ENCODE measurements at places on chromosomes 3 and 15.

DNA sequence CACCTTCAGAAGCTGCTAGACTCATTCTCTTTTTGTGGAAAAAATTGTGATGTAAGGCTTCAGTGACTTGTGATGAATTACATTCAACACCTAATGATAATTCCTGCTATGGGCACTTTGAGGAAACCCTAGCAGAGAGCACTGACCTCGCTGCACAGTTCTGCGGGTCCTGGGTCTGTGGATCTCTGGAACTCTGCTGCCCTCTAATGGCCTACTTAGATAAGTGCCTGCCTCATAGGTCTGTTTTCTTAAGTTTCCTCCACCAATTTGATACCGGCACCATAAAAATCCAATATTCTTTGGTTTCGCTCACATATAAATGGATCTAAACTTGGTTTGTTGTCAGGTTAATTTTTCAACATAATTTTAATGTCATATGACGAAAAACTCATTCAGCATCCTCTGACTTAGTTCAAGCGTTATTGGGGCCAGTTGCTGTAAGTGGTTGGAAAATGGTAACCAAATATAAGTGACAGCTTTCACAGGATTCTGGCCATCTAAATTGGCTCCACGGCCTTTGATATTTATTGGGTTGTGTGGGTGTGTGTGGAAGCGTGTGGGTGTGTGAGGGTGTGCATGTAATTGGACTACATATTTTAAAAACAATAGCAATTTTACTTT lies 10.4 kb downstream of the SLITRK3 start:
- DNase-seq, result no peak

DNA sequence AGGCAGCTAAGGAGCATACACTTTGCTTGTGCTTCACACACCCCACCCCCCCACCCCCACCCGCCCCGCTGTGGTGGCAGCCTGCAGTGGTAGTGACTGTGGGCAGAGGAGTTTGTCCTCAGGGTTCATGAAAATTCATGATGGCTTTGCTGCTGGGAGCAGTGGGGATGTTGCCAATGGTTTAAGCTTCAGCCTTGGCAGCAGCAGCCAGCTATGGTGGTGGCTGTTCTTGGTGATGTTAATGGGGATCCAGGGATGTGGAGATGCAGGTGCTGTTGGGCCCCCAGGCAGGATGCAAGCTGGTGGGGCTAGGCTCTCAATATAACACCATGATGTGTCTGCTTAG lies 55.8 kb downstream of the TNFAIP8L3 start:
- DNase-seq, result no peak

- no peak for DNase-seq
Measured at GRCh38 chr15:63876085-63876662, 42.4 kb upstream of the HERC1 start.

GRCh38 chr3:10444511-10444910 lies 60.9 kb downstream of the ATP2B2 start:
- no peak for DNase-seq

- no peak for DNase-seq
Measured at GRCh38 chr3:16060358-16060852, 114.1 kb upstream of the GALNT15 start.

DNA sequence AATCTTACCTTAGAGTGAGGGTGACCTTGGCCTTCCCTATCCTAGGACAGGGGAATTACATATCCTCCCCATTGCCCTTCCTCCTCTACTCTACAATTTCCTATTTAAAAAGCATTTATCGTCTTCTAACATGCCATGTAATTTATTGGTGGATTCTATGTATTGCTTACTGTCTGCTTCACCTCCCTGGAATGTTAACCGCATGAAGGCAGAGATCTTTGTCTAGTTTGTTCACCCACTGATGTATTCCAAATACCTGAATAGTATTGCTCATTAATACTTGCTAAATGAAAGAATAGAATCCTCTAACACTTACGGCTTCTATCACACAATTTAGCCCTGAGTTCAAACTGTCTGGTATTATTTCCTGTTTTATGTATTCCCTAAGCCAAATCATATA lies 68.6 kb downstream of the PPARG start:
- no peak for DNase-seq

- no peak for DNase-seq
Measured at GRCh38 chr15:80694611-80695098, 455 bp upstream of the ABHD17C start.

DNA sequence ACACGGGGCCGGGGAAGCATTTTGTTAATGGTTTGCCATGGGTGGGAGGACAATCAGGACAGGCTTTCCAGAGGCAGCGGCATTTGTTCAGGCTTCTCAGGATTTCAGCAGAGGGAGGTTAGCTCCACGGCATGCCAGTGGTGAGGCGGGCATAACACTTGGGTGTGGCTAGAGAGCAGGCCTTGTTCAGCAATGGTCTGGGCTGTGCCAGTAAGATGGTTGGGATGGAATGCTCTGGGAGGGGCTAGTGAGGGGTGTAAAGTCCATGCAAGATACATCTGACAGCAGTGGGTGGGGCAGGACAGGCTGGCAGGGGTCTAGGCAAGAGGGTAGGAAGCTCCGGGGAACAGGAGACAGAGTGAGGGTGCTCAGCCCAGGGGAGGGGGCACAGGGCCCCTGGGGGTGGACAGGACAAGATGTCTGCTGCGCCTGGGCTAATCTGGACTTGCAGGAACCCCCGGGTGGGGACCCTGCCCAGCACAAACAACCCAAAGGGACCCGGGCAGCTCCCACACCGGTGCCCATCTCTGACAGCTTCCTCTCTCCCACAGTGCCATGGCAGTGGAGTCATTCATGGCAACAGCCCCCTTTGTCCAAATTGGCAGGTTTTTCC lies 8.4 kb downstream of the TMEM43 start:
- no peak for DNase-seq

DNA sequence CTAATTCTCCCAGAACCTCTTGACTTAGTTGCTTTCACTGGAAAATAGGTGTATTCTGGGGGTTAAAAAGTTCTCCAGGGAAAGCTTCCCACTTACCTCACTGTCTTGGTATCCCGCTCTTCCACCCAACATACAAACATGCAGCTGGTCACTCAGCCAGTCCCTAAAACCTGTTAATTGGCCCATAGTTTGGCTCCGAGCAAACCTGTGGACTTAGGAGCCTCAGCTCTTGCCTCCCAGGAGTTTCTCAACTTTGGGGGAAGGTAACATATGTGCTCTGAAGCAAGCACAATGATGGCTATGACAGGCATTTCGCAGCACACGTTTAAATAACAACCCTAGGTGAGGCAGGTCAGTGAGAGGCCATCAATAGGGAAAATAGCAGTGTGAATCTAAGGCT lies 25.8 kb upstream of the LRRFIP2 start:
- no peak for DNase-seq

- no peak for DNase-seq
Measured at GRCh38 chr3:116018646-116019045, 395.3 kb downstream of the GAP43 start.

DNA sequence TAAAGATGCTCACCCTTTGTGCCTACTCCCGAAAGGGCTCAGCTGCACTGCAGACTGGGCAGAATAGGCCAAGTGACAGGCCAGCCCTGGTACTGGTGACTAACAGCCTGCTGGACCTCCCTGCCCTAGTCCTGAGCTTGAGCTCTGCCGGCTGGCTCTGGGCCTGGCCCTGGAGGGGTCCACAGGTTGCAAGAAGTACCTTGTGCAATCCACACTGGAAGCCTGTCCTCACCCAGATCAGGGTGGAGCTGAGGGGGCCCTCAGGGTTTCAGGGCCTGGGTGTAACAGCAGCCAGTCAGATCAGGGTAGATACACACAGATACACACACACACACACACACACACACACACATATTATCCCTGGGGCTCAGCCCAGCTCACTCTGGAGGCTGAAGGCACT lies 27.3 kb upstream of the PLA2G4D start:
- DNase-seq, result no peak

- DNase-seq, result no peak
Measured at GRCh38 chr15:55389264-55389607, 18.9 kb downstream of the CCPG1 start.

- DNase-seq, result no peak
Measured at GRCh38 chr15:70932397-70932796, 39.8 kb downstream of the LRRC49 start.

- no peak for DNase-seq
Measured at GRCh38 chr3:100777271-100777670, 68.0 kb downstream of the TFG start.

Data from stimulated activated naive CD4-positive, alpha-beta T cell (primary cell).